ENCODE measurements at places on chromosomes 2 and 18. TPM values are rescaled to one million over a fixed set of nuclear protein-coding genes. Genes with fewer than 3 reads are reported as not detected.

The PPP1R1C gene
- 2.2 TPM for total RNA-seq

The SLC9A4 gene
- total RNA-seq = not detected

The HJURP gene
- 1.5 TPM for total RNA-seq

The SCN9A gene
- total RNA-seq = 40.9 TPM

The STPG4 gene
- 0.17 TPM for total RNA-seq

The UGGT1 gene
- 71.6 TPM for total RNA-seq

The EVX2 gene
- not detected for total RNA-seq

The MATN3 gene
- total RNA-seq = 1.9 TPM

The TMEM163 gene
- not detected for total RNA-seq

The DBI gene
- total RNA-seq = 160 TPM

Measured in smooth muscle cell of trachea (primary cell).